Mesenteric fat pad (tissue), 1 donor: ENCODE measurements at places on chromosomes 7 and 10. TPM values are rescaled to one million over a fixed set of nuclear protein-coding genes. Genes with fewer than 3 reads are reported as not detected.
A peak's percentile ranks its signal among the peaks of the same experiment; 100 is the strongest.

- peak; percentile 64 for DNase-seq
These were observed 100.7 kb downstream of the GRID1 start for GRCh38 chr10:86265895-86266259.

DNA sequence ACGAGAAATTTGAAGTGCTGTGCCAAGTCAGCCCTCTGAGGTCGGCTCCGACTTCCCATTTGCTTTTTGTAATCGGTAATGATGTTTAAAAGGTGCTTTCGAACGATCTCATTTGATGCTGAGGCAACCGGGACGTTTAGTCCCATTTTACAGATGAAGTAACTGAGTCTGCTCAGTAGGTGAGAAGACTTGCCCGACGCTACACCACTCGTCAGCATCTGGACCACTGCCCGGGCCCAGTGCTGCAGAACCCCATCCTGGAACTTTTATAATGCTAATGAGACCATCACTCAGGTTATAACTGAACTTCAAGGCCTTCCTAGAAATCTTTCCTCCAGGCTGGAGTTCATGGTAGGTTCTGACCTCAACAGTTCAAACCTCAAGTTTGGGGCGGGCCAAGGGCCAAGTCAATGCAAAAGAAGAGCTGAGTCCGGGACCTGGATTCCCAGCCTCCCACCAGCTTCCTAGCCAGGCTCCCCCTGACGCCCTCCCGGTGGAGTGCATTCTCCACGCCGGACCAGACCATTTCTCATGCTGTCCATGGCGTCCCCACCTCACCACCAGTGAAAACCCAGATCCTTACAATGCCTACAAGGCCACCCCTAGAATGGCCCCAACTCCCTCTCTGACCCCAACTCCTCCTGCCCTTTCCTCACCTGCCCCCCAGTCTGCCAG lies 699 bp upstream of the PDLIM1 start:
- no peak for DNase-seq

DNA sequence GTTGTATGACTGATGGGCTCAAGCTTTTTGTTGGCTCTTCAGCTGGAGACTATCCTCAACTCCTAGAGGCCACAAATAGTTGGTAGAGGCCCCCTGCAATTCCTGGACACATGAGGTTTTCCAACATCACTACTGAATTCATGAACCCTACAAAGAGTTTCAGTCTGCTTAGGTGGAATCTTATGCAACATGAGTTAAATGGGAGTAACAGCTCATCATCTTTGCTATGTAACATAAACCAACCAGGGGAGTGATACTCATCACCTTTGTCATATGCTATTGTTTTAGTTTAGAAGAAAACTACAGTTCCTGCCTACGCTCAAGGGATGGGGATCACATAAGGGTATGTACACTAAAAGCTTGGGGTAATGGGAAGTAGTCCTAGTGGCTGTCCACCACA lies 729.4 kb downstream of the SORCS1 start:
- DNase-seq: no peak

Gene FFAR4
- total RNA-seq: 2.3 TPM

- DNase-seq: no peak
These were observed 93.1 kb upstream of the PDE1C start for GRCh38 chr7:32163141-32163806.

- peak; percentile 80 for DNase-seq
These were observed 1.1 kb downstream of the TRRAP start for GRCh38 chr7:98879198-98879978.

- DNase-seq: no peak
These were observed 104.1 kb downstream of the ARHGAP22 start for GRCh38 chr10:48500771-48501170.
